ENCODE measurements at places on chromosomes 16 and 17.

DNA sequence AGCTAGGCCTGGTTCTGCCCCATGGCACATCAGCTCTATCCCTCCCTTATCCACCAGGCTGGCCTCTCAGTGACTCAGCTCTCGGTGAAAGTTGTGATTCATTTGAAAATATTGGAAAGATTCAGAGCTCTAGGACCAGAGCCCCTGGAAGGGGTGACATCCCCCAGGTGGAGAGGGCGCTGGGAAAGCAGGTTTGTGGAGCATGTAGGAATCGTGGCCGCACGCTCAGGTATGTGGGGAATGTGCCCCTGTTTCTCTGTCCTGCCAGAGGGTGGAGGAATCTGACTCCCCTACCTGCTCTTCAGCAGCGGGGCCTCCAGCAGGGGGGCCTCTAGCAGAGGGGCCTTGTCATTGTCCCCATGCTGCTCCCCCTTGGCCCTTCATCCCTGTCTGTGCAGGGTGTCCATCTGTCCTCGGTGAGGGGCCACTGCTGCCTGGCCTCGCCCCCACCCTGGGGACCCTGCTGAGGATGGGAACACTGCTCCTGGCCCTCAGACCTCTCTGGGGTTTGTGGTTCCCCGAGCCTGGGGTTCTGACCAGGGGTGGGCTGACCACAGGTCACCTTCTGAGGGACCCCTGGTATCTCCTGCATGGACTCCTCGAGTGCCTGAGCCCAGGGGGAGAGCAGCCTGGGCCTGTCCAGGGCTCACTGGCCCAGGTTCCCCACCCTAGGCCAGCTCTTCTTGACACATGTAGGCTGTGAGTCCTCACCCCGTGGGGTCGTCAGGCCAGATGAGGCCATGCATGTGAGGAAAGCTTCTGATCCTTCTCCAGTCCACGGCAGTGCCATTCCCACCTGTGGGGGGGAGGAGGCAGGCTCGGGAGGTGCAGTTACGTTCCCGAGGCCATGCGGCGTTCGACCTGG is 47.5 kb downstream of the NT5M start:
- DNase-seq: no peak

DNA sequence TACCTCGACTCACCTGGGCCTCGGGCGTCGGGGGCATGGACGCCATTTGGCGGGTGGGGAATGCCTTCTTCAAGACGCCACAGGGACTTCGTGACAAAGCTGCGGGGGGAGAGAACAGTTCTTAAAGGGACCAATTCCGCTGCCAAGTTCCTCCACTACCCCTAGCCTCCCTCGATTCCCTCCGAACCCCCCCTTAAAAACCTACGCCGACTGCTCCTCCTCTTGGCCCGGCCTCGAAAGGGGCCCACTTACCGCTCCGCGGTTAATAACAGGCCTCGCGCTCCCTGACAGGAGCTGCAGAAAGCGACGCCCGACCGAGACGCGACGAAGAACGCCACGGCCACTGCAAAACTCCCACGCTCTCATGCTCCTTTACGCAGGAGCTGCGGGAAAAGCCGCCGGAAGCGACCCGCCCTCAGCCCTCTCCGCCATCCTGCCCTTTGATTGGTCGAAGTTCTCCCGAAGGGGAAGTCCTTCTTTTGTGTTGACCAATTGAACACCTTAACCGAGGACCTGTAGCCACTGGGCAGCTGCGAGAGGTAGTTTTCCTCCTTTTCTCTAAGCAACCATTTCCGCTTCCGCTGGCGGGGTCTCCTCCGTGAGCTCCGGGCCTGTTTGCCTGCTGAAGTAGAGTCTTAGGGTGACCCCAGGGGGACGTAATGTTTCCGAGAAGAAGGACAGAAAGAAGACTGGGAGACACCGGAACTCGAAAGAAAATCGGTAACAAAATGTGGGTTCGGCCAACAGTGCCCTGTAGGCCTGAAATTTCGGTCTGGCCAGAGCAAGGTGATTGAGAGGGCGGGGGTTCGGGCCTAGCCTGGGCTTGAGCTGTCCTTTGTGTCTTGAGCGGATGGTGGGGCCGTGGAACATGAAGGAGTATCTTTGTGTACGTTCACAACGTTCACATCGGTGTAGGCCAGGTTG is at the start of the genes NAA60 and ZNF597:
Gene NAA60 (plus strand): TSS at position 573 of the 924 bp plus-strand sequence. CDS start 32,548 bp downstream, outside the sequence.
Gene ZNF597 (minus strand): TSS at position 397 of the 924 bp plus-strand sequence. CDS start 351 bp downstream, at position 46.
- DNase-seq: peak; percentile 64

DNA sequence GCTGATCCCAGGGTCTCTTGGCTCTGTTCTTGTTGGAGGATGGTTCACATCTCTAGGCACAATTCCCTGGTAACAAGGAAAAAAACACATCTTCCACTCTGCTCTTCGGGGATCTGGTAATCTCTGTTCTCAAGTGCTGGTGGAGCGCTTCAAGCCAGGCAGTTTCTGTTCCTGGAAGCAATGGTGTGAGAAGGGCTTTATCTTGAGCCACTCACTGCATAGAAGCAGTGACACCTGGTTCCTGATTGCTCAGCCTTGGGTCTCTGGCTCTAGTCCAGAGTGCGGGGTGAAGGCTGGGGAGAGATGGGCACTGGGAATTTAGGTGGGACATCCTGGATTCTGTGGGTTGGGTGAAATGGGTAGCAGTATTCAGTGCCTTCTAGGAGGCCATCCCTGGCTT is 14.1 kb downstream of the AKAP1 start:
- no peak for DNase-seq

DNA sequence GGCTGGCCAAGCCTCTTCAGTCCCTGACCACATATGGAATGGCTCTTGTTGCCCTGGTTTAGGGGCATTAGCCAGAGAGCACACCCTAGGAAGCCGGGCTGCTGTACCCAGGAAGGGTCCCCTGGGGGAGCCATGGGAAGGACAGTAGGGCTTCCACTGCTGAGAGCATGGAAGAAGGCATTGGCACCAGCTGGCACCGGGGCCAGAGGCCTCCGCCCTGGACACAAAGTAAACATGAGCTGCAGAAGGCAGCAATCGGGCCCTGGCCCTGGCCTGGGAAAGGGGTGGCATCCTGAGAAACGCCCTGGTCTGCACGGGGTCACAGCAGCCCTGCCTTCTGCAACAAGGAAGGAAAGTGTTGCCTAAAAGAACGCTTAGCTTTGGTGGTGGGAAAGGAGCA is 49.4 kb downstream of the VAC14 start:
- DNase-seq: no peak

DNA sequence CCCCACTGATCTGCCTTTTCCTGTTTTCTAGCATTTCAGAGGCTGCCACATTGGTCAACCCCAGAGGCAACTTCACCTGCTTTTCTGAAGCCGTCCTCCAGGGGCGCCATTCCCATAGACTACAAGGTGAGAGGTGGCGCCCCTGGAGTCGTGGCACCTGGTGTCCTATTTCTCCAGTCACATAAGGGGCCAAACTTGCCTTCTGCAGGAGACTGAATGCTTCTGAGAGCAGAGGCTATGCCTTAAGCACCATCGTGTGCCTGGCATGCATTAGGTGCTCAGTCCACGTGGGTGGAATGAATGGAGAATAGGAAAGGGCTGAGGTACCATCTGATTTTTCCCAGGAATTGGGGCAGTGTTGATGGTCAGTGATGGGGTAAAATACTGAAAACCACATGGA is 164.8 kb downstream of the HAPSTR1 start:
- no peak for DNase-seq

DNA sequence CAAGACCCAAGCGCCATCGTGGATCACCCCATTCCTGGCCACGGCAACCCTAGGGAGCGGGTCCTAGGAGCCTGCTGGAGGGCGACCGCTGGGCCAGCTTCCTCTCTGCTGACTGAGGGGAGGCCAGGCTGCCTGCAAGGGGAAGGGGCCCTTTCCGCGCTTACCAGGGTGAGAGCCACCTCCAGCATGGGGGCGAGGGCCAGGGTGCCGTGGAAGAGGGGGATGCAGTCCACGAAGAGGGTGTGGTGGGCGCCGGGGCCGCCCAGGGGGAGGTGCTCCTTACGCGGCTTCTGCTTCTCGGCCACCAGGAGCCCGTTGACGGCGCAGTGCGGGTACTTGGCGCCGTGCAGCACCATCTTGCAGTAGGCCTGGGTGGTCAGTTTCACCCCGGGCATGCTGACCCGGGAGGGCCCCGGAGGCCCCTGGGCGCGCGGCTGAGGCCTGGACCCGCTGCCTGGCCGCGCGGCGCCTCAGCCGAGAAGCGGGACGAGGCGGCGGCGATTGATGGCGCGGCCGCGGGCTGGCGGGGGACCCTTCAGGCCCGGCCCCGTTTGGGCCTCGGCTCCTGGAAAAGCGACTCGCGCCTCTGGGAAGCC is 345 bp downstream of the EMC8 start:
- DNase-seq: peak; percentile 6

DNA sequence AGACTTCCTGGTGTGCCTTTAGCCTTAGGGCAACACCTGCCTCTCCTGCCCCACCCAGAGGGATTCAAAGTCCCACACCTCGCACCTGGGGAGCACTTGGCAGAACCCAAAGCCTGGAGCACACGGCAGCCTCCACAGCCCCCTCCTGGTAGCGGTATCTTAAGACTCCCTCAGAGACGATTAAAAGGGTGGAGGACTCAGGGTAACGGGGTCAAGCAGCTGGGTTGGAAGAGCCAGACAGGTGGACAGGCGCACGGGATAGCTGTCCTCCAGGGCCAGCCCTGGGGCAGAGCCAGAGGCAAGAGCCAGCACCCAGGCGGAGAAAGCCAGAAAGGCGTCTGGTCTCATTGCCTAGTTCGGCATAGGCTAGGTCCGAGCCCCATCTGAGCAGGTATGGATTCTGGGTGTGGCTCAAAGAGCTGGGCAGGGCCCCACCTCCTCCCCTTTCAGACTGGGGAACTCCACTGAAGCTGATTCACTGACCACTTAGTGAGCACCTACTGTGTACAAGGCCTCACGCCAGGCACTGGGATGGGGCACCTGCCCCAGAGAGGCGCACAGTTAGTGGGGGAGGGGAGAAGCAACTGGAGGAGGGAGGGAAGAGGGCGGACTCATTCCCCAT is 55.0 kb upstream of the MEAK7 start:
- no peak for DNase-seq

DNA sequence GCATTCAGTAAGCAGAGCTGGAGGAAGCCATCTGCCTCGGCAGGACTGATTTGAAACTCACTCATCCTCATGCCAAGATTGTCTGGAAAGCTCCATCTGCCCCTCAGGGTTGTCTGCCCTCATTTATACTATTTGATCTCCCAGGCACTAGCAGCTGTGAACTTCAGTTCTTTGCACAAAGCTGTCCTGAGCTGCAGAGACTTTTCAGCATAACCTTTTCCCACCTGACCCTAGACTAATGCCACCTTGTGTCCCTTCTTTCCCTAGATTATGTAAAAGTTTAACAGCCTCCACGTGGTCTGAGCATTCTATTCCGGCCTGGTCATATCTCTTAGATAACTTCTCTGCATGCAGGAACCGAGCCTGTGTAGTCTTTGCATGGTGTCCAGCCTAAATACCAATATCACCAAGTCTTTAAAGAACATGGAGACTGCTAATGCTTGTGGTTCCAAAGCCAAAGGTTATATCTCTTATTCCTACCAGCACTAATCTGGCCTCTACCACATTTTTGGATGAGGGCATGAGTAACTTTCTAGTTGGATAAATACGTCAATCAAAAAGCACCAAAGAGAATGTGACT is 29.1 kb downstream of the STAT5A start:
- no peak for DNase-seq

GRCh38 chr16:8678068-8678927 is 3.9 kb downstream of the ABAT start:
- DNase-seq: no peak

GRCh38 chr16:80164966-80165550 is 375.7 kb upstream of the DYNLRB2 start:
- DNase-seq: no peak

DNA sequence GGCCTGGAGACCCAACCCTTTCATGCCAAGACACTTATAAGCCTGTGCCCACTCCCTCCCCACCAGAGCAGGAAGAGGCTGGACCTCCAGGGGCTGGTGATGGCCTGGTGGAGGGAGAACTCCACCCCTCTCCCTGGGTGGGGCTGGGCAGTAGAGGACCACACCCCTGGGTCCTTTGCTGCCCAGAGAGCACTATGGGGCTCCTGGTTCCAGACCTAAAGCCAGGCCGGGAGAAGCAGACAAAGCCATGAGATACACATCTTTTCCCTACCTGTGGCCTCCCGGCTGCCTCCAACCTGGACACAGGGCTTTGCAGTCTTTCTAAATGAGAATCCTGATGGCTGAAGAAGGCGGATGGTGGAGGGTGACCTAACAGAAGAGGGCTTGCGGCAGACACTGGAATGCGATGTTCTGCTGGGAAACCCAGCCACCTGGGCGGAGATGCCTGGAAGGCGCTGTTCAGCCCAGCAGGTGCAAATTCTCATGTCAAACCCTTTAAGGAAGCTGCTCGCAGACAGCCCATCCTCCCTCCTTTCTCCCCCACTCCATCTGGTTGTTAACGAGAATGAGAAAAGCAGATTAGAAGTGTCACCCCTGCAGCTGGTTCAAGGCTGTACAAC is 43.9 kb upstream of the KIFC3 start:
- no peak for DNase-seq

DNA sequence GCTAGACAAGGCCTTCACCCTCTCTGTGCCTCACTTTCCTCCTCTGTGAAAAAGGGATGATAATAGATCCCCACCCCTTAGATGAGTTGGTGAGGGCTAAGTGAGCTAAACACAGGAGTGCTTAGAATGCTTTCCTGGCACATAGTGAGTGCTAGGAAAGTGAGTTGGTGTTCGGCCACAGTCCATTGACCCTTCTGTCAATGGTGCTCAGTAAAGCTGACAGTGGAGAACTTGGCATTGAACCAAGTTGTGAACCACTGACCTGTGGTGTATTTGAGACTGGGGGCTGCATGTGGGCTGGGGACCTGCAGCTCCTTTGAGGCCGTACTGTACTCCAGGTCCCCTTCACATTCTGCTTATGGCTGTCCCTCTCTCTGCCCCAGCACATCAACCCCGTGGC is 4.8 kb downstream of the PLK1 start:
- no peak for DNase-seq

DNA sequence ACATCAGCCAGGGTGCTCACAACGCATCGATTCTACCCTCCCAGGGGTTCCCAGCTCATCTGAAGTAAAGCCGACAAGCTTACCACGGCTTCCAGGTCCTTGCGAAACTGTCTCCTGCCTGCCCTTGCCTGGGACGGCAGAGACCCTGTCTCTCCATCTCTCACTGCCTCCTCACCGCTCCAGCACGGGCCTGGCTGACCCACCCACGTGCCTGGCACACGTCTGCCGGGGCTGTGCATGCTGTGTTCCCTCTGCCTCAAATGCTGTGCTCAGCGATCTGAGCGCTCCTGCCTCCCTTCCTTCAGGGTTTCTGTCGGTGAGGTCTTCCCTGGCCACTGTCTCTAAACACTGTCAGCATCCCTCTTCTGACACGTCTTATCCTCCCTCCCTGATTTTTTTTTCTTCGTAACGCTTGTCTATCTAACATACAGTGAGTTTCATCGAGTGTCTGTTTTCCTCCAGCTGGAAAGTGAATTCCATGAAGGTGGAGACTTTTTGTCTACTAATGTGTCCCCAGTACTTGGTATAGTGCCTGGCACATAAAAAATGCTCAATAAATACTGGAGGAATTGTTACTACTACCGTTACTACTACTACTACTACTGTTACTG is 208.4 kb downstream of the IRF8 start:
- DNase-seq: no peak

GRCh38 chr17:76983075-76983775 is 115.0 kb downstream of the MGAT5B start:
- no peak for DNase-seq

GRCh38 chr17:48441231-48441711 is 11.3 kb upstream of the SKAP1 start:
- DNase-seq: no peak

Data from activated T-helper 1 cell treated with Interleukin-2 at 50 U/mL for 16 hours (primary cell).